Cardiac muscle cell (in vitro differentiated cells and primary cell): ENCODE measurements at places on chromosomes 7 and 10. TPM values are rescaled to one million over a fixed set of nuclear protein-coding genes. Genes with fewer than 3 reads are reported as not detected.

- H3K4me1 ChIP-seq = no peaks in the 10 kb centered on the region
- no peak overlapping the region for H3K27ac ChIP-seq
- no peaks in the 10 kb centered on the region for H3K36me3 ChIP-seq
- H3K27me3 ChIP-seq = no peaks in the 10 kb centered on the region
- DNase-seq = no peak
Measured at GRCh38 chr10:111425459-111425858, 348.6 kb downstream of the ADRA2A start.

DNA sequence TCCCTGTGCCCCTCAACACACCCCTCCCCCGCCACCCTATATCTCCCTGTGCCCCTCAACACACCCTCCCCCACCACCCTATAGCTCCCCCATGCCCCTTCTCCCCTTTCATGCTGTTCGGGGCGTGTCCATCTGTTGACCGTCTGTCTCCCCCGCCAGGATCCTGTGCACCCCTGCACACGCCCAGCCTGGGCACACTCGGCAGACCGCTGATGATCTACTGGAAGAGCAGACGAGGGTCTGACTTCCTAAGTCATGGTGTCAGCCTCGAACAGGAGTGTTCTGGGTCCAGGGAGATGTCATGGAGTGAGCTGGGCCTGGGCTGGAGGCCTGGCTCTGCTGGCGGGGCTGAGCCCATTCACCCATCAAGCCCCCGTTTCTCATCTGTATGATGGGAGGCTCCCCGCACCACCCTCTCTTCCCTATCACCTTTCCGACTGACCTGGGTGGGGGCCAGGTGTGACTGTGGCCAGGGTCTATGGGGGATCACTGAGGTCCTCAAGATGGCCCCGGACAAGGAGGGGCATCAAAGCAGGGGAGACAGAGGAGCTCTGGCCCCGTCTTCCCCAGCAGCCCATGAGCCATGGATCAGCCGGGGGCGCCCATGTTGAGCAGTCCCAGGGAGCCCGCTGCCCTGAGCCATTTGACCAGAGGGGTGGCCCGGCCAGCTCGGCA, 48.3 kb downstream of the PDGFA start:
- H3K4me1 ChIP-seq = peaks cover 6% of the 10 kb centered on the region
- H3K27me3 ChIP-seq = no peaks in the 10 kb centered on the region
- H3K4me3 ChIP-seq = no peak overlapping the region
- peak overlapping the region; percentile 83 for H3K27ac ChIP-seq
- no peaks in the 10 kb centered on the region for H3K36me3 ChIP-seq
- no peak for DNase-seq

DNA sequence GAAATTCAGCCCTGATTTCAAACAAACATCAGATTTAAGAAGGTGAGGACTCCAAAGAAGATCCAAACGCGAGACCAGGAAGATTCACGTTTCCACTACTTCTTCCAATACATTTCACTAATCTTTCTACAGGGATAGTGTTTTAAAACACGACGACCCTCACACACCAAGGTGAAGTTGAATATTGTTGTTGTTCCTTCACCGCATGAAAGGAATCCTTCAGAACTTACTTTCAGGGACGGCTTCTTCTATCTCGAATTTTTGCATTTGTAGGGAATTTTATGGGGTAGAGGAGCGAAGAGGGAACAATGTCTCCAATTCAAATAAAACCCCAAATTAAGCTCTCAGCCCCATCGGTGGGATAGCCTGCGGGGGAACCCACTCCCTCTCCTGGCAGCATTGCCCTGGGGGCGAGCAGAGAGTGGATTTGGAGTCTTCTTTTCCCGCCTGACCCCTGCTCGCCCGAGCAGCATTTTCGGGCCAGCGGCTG, 1.5 kb upstream of the GATA3 start:
- peaks cover 74% of the 10 kb centered on the region for H3K27me3 ChIP-seq
- peaks cover 13% of the 10 kb centered on the region for H3K4me1 ChIP-seq
- no peak overlapping the region for H3K4me3 ChIP-seq
- H3K27ac ChIP-seq = no peak overlapping the region
- DNase-seq = no peak

DNA sequence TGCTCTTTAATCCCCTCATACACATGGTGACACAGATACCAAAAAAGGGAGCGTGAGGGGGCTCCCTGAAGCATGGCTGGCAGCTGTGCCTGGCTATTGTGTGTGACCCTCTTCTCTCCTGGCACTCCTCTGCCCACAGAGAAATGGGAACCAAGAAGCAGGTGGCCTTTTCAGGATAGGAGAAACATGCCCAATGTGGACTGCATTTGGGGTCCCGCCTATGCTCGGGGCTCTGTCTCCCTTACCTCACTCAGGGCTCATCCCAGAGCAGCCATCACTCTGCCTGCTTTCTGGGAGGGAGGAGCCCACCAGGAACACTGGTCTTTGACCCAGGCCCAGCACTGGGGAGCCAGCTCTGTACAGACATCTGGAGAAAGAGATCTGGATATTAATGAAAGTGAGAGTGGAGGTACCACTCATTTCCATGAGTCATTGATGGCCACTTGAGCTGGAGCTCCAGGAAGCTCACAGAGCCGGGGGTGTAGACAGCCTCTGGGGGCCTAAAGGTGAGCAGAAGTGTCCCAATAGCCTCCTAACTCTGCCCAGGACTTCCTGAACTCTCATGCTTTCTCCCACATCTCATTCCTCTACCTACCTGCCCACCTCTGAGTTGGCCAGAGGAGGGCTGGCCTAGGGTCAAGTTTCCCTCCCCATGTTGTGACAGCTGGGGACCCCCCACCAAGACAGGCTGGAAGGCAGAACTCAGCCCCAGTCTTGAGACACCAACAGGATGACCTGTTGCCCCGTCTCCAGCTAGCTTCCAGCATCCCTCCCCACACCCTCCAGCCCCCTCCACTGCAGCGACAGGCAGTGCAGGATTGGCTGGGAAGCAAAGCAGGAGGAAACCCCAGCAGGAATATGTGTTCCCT, 42.6 kb downstream of the DRGX start:
- no peak for DNase-seq
- H3K27ac ChIP-seq = no peak overlapping the region
- no peak overlapping the region for H3K4me3 ChIP-seq
- no peaks in the 10 kb centered on the region for H3K4me1 ChIP-seq

DNA sequence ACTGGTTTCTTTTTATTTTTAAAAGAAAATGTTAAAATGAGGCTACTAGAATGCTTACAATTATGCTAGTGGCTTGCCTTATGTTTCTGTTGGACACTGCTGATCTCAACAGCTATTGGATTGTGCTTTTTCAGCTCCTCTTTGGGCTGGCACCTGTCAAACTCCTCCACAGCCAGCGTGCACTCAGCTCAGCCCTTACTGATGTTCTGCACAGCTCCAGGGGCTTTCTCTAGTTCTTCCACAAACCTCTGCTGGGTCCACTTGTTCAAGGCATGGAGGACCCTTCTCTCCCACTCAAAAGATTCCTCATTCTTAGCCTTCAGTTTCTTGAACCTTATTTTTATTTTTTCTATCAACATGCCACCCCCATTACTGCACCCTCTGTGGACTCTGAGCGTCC, 96.0 kb downstream of the VIPR2 start:
- H3K36me3 ChIP-seq = no peaks in the 10 kb centered on the region
- no peaks in the 10 kb centered on the region for H3K4me1 ChIP-seq
- H3K27ac ChIP-seq = no peak overlapping the region
- no peaks in the 10 kb centered on the region for H3K27me3 ChIP-seq
- no peak for DNase-seq
- no peak overlapping the region for H3K4me3 ChIP-seq

DNA sequence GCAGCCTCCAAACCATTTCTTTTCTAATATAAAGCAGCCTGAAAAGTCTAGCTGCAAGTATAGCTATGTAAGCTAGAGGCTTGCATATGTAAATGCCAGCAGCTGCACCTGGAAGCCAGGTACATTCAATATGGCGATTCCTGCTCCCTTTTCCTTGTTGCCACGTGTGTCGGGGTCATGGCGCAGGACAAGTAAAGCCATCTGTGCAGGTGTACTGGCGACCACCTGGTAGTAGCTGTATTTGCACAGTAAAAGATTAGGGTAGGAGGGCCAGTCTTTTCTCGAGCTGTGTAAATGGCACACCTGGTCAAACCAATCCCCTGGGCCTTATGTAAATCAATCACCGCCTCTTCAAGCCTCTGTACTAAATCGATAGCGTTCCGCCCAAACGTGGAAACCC, 484.5 kb downstream of the MAGI2 start:
- no peaks in the 10 kb centered on the region for H3K4me1 ChIP-seq
- no peak overlapping the region for H3K4me3 ChIP-seq
- H3K36me3 ChIP-seq = no peaks in the 10 kb centered on the region
- no peaks in the 10 kb centered on the region for H3K27me3 ChIP-seq
- no peak overlapping the region for H3K27ac ChIP-seq

- DNase-seq = no peak
- H3K27me3 ChIP-seq = no peaks in the 10 kb centered on the region
- no peak overlapping the region for H3K4me3 ChIP-seq
Measured at GRCh38 chr7:110797656-110798055, 293.3 kb upstream of the LRRN3 start.

Gene SPAG6
- total RNA-seq = not detected in 2 replicates

Gene MKI67
- 5.6 and 63.6 TPM in 2 replicates for total RNA-seq
